Osteoblast (primary cell): ENCODE measurements at places on chromosomes 2 and 18. TPM values are rescaled to one million over a fixed set of nuclear protein-coding genes. Genes with fewer than 3 reads are reported as not detected.

The CRIM1 gene
- total RNA-seq, result 321 and 362 TPM in 2 replicates

The CAPN13 gene
- not detected in 2 replicates for total RNA-seq

The CKAP2L gene
- 1.1 and 1.5 TPM in 2 replicates for total RNA-seq

The LINC00305 gene
- not detected in 2 replicates for total RNA-seq

The RIT2 gene
- not detected in 2 replicates for total RNA-seq

GRCh38 chr2:108925286-108925685, 63.7 kb downstream of the EDAR start:
- no peaks in the 10 kb centered on the region for H3K4me1 ChIP-seq
- H3K4me3 ChIP-seq, result no peak overlapping the region
- no peak overlapping the region for H3K27ac ChIP-seq
- no peaks in the 10 kb centered on the region for H3K36me3 ChIP-seq
- H3K27me3 ChIP-seq, result peaks cover 15% of the 10 kb centered on the region
- no peak for DNase-seq

- H3K27me3 ChIP-seq, result no peaks in the 10 kb centered on the region
- DNase-seq, result no peak
- no peak overlapping the region for H3K4me3 ChIP-seq
- H3K36me3 ChIP-seq, result no peaks in the 10 kb centered on the region
- H3K4me1 ChIP-seq, result peaks cover 19% of the 10 kb centered on the region
- H3K27ac ChIP-seq, result peak overlapping the region; percentile 5
Measured at GRCh38 chr2:36615222-36615621, 17.3 kb upstream of the FEZ2 start.

DNA sequence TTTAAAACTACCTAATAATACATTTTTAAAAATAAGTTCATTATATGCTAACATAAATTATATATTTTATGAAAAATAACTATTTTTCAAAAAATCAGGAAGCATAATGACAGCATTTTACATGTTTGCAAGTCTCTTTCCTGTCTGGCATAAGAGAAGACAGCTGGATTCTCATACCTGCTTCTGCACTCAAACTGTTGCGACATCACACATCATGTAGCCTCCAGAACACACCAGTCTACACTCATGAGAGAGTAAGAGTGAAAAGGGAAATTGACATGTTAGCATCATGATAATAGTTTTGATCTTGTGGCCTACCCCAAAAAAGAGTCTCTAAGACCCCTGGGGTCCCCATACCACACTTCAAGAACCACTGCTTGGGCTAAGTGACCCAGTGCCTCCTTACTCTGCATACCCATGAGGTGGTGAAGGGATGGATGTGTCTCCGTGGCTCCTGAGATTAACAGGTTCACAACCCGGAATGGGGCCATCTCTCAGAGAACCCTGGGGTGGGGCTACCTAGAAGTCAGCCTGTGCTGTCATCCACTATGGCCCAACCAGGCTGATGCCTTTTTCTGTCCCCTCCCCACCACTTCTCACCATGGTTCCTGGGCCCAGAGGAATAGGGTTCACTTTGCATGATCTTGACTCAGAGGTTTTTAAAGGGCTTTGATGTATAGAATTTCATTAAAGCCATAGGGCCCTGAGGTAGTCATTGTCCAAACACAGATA, 102.6 kb upstream of the DAPL1 start:
- H3K27ac ChIP-seq, result no peak overlapping the region
- H3K36me3 ChIP-seq, result no peaks in the 10 kb centered on the region
- H3K27me3 ChIP-seq, result peaks cover 3% of the 10 kb centered on the region
- peaks cover 6% of the 10 kb centered on the region for H3K4me1 ChIP-seq

DNA sequence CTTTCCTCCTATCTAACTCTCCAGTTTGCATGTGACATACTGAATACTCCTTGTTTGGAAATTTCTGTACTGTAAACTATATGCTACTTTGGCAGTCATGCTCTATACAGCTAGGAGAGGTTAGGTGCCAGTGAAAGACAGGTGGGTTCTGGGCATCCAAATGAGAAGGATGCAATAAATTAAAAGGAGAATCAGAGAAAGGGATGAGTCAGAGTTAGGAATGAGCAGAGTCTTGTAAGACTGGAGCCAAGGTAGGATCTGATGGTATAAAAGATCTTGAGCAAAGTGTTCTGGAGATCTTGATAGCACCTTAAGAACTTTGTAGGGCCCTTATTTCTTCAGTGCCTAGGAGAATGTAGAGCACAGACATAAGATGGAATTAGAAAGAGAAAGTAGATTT, 58.7 kb upstream of the STAM2 start:
- H3K36me3 ChIP-seq, result no peaks in the 10 kb centered on the region
- H3K27me3 ChIP-seq, result no peaks in the 10 kb centered on the region
- H3K4me1 ChIP-seq, result no peaks in the 10 kb centered on the region
- H3K27ac ChIP-seq, result no peak overlapping the region

GRCh38 chr2:10039658-10040410, 3.5 kb upstream of the KLF11 start:
- no peak overlapping the region for H3K4me3 ChIP-seq
- H3K36me3 ChIP-seq, result no peaks in the 10 kb centered on the region
- H3K27ac ChIP-seq, result no peak overlapping the region
- H3K4me1 ChIP-seq, result peaks cover 37% of the 10 kb centered on the region
- H3K27me3 ChIP-seq, result no peaks in the 10 kb centered on the region

DNA sequence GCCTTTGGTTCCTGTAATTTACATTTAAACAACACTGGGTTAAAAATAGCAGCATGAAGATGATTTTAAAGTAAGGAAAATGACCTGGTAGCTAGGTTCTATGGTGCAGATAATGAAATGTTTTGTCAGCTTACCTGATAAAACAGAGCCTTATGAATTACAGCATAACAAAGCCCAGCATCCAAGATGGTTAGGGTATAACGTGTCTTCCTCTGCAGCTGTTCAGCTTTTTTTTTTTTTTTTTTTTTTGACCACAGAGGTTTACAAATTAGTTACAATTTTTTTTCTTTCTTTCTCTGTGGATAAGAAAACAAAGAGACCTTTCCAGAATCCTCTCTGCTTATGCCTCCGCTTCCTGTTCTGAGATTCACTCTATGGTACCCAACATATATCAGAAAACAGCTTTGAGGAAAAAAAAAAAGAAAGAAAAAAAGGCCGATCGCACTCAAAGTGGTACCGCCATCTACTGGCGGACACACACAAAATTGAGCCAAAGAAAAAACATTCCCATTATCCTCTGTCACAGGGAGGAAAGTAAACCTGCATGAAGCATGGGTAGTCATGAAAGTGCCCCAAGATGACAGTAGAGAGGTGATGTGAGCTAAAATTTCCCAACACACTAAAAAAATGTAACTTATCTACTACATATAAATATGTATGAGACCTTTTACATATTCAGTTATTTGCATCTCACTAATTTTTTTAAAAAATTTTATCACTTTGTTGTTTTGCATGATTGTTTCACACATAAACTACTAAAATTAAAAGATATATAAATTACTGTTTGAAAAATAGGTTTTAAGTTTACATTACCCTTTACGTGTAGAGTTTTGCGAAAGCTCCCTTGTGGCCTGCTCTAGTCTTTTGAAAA, at the start of gene SCN3A:
SCN3A (minus strand) TSS at position 362 of the 871 bp plus-strand sequence. CDS start 27,656 bp downstream, outside the sequence.
- H3K4me3 ChIP-seq, result no peak within 1 kb of the TSS
- H3K27ac ChIP-seq, result no peak within 1 kb of the TSS
- H3K36me3 ChIP-seq, result no peaks in the 10 kb centered on the region
- peak; percentile 15 for DNase-seq

- no peak overlapping the region for H3K4me3 ChIP-seq
- H3K36me3 ChIP-seq, result no peaks in the 10 kb centered on the region
- H3K27ac ChIP-seq, result no peak overlapping the region
- DNase-seq, result no peak
Measured at GRCh38 chr2:113079131-113079530, 11.4 kb downstream of the IL1F10 start.

DNA sequence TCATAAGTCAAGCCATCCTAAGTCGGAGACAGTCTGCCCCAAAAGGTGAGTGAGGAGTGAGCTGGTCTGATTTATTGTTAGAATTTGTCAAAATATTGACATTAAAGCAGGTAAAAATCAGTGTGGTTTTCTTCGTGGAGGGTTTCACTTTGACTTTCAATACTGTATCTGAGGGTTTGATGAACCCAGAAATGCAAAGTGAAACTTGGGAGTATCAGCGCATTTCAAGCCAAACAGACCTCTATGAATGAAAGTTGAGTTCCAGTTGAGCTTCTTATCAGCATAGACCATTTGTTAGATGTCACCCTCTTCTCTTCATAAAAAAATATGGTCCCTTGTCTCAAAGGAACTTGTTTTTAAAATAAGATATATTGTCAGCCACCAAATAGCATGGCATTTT, 21.7 kb upstream of the CXCR4 start:
- no peaks in the 10 kb centered on the region for H3K4me1 ChIP-seq
- H3K27ac ChIP-seq, result no peak overlapping the region

DNA sequence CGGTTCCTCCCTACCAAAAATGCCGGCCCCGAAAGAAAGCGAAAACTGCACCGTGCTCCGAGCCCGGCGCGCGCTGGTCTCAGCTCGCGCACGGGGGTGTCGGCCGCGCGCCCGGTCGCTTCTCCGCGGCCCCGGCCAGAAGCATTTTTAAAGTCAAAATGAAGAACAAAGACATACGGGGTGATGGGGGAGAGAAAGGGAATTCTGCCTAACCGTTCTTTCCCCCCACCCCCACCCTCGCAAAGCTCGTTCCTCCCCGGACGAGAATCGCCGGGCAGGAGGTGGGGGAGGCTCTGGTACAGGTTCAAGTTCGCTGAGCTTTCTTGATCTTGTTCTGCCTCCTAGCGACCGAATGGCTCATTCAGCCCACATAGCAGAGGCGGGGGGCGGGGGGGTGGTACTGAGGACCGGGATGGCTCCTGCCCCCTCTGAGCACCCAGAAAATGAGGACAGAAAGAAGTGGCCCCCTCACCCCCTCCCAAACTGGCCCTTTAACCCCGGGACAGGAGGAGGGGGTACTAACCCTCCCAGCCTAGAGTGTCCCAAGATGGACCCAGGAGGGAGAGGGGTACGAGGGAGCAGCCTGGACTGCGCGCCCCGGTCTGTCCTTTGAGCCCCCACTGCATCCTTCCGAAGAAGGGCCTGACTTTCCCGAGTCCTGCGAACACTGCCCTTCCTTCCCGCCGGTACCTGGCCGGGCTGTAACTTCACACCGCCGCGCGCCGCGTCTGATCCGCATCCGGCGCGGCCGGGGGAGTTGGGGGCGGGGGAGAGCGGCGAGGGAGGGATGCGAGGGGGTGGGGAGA, 3.1 kb downstream of the BCL11A start:
- H3K4me3 ChIP-seq, result peak overlapping the region; percentile 86
- H3K27me3 ChIP-seq, result peaks cover 52% of the 10 kb centered on the region
- peak; percentile 92 for DNase-seq
